ENCODE measurements at places on chromosomes 6 and 20. TPM values are rescaled to one million over a fixed set of nuclear protein-coding genes. Genes with fewer than 3 reads are reported as not detected.

GRCh38 chr20:47586649-47587294 is 85.1 kb downstream of the NCOA3 start:
- DNase-seq: no peak

DNA sequence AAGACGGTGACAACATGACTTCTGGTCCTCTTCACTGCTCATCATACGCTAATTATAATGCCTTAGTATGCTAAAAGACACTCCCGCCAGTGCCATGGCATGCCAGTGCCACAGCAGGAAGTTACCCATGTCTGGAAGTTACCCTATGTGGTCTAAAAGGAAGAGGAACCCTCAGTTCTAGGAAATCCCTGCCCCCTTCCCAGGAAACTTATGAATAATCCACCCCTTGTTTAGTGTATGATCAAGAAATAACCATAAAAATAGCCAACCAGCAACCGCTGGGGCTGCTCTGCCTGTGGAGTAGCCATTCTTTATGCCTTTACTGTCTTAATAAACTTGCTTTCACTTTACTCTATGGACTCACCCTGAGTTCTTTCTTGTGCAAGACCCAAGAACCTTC is 15.8 kb upstream of the SERPINB9 start:
- no peak for DNase-seq

GRCh38 chr20:35830264-35830663 is 58.4 kb downstream of the PHF20 start:
- no peak for DNase-seq

DNA sequence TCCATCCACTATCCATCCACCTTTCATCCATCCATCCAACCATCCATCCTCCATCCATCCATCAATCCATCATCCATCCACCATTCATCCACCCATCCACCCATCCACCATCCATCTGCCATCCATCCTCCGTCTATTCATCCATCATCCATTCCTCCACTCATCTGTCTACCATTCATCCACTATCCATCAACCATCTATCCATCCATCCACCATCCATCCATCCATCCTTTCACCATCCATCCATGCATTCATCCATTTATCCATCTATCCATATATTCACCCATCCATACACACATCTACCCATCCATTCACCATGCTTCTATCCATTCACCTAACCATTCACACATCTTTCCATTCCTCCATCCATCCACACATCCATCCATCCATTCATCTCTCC is 207.0 kb upstream of the CDH4 start:
- DNase-seq: no peak

DNA sequence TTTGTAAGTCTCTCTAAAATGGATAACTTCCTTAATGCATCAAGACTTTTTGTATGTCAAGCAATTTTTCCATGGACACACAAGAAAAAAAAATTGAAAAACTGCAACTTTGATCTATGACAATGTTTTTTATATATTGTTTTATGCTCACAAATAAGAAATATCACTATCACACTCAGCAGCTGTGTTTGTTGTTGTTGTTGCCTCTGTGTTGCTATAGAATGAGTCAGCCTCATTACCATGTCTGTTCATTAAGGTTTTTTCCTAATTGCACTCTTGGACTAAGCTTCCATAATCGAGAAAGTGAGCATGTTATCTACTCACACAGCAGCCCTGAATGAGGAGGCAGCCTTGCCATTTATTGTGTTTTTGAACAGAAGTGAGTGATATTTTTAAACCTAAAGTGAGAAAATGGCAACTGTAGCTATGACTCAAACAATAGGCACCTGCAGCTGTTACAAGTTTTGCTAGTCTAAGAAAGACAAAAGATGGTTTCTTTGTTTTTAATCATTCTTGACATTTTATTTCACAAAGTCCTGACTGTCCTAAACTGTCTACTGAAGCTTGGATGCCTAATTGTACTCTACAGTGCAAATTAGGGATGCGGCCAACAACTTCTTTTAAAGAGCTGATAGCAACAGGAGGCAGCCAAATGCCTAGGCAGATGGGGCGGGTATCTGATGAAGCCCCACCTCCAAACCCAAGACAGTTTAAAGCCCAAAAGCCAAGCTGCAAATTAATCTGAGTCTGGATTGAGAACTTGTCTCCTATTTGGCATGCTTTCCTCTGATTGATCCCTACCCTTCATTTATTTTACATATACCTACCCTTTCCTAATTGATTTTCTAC is 77.9 kb upstream of the DOK5 start:
- DNase-seq: no peak

- no peak for DNase-seq
These were observed 137.0 kb upstream of the TNFAIP3 start for GRCh38 chr6:137729866-137730629.

GRCh38 chr6:134983823-134984222 is 33.9 kb upstream of the ALDH8A1 start:
- DNase-seq: no peak

DNA sequence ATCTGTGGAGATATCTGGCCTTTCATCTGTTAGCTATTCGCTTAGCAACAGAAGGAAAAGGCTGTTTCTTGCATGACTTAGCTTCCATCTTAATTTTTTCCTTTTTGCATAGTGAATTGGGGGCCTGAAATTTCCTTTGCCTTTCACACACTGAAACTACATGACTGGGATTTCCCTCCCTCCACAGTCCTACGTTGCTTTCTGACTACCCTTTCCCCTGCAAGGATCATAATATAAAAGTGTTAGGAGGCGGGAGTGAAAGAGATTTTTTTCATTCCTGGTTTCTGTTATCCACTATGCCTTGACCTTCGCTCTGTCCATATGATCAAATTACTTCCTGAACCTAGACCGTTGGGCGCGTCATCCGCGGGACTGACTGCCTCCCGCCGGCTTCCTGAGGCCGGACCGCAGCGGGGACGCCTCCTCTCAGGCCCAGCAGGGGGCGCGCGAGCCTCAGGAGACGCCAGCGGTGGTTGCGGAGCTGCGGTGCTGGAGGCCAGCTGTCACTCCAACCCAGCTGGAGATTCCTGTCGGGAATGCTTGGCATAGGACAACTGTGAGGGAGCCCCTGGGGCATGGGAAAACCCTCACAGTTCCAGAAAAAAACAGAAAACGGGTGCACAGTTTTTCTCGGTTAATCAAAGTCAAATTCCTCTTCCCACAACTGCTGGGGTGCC is 55.6 kb downstream of the MEP1A start:
- DNase-seq: peak; percentile 88

DNA sequence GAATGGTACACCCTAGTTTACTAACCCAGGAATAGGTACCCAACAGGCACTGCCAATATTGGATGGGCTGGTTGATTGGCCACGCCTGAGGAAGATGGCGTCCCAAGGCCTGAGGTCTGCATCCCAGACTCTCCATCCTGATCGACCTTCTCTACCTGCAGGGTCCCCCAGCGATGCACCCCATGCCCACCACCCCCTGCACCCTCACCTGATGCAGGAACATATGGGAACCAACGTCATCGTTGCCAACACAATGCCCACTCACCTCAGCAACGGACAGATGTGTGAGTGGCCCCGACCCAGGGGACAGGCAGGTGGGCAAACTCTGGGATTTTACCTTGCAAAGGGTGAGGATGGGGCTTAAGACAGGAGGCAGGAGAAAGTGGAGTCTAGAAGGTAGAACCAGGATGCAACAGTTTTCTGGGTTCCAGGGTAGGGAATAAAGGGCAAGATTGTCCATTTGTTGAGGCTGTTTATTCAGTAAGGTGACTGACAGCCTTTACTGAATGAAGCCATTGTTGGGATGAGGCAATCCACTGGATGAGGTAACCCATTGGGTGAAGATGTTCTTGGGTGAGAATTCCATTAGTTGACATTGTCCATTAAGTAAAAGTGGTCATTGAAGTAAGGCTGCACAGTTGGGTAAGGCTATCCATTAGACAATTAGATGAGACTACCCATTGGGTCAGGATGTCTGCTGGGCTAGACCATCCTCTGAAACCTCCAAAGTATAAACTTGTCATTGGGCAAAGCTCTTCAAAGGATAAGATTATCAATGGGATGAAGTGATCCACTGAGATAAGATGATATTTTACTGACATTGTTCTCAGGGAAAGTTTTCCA is 47.3 kb upstream of the TTPAL start:
- DNase-seq: no peak

GRCh38 chr6:143465546-143465945 is 14.9 kb downstream of the PEX3 start:
- no peak for DNase-seq

- DNase-seq: no peak
These were observed 68.7 kb upstream of the TAB2 start for GRCh38 chr6:149248693-149249369.

GRCh38 chr20:45459606-45460005 is 9.9 kb upstream of the WFDC2 start:
- DNase-seq: no peak

GRCh38 chr6:65289491-65289890 is 417.5 kb downstream of the EYS start:
- no peak for DNase-seq

DNA sequence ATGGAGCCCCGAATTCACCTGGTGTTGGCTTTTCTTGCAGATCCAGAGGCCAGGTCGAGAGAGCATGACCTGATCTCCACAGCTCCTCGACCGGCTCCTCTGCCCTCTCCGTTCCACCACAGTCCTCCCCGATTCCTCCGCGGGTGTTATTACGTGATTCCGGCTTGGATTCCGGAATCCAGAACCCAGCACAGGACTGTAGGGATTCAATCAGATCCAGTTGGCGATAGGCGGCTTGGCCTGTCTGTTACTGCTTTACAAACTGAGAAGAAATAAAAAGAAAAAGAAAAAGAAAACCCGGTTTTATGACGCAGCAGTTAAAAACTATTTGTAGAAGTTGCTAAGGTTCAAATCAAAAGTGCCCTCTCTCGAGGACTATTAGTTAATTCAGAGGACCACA is 222.7 kb downstream of the EYA2 start:
- DNase-seq: no peak

DNA sequence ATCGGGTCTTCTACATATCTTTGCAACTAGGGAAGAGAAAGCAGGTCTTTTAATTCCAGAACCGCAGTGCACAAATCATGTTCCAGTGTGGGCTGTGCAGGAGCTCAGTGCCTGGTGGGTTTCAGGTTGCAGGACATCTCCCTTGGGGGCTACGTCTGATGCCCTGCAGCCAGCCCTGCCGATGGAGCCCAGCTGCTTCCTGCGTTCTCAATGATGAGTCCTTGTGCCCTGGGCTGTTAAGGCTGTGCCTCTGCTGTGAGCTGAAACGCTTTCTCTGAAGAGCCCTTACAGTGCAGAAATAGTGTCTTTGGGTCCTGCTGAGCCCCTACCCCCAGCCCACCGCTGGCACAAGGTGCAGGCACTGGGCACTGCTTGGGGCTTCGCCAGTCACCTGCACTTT is 192.9 kb downstream of the SYNDIG1 start:
- DNase-seq: no peak

- no peak for DNase-seq
These were observed 121.3 kb downstream of the TRMT11 start for GRCh38 chr6:126107475-126108166.

DNA sequence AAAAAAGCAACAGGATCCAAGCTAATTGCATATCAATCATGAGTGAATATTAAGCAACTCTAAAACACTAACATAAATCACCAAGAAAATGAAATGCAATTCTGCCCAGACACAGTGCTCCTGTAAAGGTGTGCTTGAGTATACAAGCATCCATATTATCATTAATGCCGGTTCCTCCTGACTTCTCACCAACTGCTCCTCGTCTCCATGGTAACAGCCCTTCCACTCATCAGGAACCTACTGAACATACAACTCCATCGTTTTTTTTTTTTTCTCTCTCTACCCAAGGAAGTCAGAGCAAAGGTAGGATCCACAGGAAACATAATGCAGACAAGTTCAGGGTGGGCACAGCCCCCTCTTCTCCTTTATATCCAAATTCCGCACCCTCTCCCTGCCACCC is 12.4 kb downstream of the GABBR1 start:
- DNase-seq: no peak

- no peak for DNase-seq
These were observed 21.9 kb downstream of the MEP1A start for GRCh38 chr6:46815130-46815529.

DNA sequence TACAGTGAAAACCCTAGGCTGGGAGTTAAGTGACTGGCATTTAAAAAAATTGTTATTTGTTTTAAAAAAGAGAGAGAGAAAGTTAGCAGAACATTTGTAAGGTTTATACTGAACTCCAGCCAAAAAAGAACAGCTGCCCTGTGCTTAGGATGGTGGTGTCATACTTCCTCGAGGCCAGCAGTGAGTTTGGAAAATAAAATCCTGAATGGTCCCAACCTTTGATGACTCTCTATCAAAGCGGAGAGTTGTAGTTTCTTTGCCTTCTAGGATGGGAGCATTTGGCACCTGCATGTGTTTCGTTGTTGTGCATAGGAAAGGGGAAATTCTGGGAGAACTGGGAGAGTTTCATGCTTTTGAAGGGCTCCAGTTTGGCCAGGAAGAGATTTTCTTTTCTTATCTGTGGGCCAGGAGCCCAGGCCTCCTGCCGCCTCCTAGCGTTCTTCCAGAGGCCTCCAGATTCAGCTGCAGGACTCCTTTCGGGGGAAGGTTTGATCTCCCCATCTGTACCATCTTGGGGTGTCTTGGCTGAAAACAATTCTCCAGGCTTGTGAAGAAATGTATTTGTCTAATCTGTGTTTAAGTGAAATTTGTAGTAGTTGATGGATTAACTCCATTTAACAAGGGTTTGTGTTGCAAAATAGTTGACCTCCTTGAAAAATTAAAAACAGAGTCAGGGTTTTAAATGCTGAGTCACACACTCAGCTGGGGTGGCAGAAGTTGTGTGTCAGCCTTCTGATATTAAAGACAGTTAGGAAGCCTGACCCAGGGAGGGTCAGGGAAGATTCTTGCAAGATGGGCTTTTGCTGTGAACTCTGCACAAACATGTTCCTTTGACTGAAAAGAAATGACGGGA is 63.4 kb downstream of the TXNDC5 start:
- no peak for DNase-seq

- DNase-seq: no peak
These were observed 66.4 kb downstream of the ZNF217 start for GRCh38 chr20:53527196-53527595.

Gene TRIM31
- total RNA-seq: not detected

Gene SEMG1
- total RNA-seq: not detected

Gene FNDC11
- total RNA-seq: 0.14 TPM

Gene RSPH9
- 0.08 TPM for total RNA-seq

Gene VGLL2
- 2.4 TPM for total RNA-seq

Gene C2
- total RNA-seq: 9.7 TPM

Gene ANKEF1
- total RNA-seq: 1.3 TPM

Gene MTHFD1L
- total RNA-seq: 3.1 TPM

Gene LTB
- total RNA-seq: 0.25 TPM

Gene KCNK17
- 0.52 TPM for total RNA-seq

Gene DUSP15
- 5.1 TPM for total RNA-seq

Gene HRH3
- not detected for total RNA-seq

Gene SUPT3H
- total RNA-seq: 2.6 TPM

All from left ventricle myocardium inferior (tissue), 1 donor.